MCF 10A (cell line): ENCODE measurements at places on chromosomes 13 and 19. TPM values are rescaled to one million over a fixed set of nuclear protein-coding genes. Genes with fewer than 3 reads are reported as not detected.

- peak; percentile 83 for DNase-seq
These were observed at the start of gene LRRC8E for GRCh38 chr19:7888145-7888825. TSS of gene LRRC8E (plus strand) at chr19:7888510. CDS start at chr19:7895604, 7,094 bp downstream.

GRCh38 chr13:106078191-106078590 lies 457.3 kb downstream of the EFNB2 start:
- DNase-seq, result no peak

DNA sequence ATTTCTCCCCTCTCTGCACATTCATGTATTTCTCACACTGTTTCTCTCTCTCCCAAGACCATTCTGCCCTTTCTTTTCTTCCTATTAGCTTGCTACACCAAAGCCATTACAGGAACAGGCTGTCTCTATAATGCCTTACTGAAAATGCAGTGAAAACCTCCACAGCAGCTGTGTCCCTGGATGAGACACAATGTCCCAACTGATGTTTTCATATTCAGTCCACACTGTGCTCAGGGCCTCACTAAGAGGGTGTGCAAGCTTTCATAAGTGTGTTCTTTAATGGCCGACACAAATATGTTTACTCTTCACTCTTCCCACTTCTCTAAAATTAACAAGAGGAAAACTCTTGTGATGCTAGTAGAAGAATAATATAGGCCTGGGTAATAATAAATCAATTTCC lies 163.4 kb downstream of the KCTD12 start:
- no peak for DNase-seq

- no peak for DNase-seq
These were observed 27.2 kb upstream of the ATP1A3 start for GRCh38 chr19:42021185-42021584.

- peak; percentile 39 for DNase-seq
These were observed 1213.1 kb downstream of the OLFM4 start for GRCh38 chr13:54241719-54242118.

DNA sequence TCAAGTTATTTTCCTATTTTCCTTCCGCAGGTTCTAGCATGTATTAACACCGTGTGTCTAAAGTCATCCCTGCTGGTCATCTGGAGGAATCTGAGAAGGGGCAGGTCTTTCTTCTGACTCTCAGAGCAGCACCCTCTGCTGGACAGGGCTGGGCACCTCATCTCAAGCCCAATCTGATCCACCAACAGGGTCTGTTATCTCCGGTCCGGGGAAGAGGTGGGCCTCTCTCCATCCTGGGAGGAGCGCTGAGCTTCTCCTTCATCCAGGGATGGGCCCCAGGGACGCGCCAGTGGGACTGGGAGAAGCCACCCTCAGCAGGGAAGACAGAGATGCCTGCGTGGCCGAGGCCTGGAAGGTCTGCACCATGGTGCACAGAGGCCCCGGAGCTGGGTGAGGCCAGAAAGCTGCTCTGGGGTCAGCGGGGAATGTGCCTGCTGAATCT lies 26.0 kb upstream of the ZNF331 start:
- peak; percentile 17 for DNase-seq

DNA sequence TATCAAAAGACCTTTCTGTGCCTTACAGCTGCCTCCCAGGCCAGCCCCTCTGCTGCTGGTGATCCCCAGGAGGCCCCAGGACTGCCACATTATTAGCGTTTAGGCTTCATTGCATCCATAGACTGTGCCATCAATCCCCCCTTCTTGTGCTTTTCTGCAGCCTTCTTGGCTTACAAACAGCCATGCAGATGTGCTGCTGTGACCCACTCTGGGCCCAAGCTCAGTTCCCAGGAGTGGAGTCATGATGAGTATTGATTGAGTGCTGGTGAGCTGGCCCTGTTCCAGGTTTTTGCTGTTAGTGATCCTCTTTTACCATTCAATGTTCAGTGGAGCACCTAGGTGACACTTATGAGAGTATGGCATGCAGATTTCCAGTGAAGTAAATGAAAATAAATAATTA lies 59.9 kb upstream of the SLAIN1 start:
- DNase-seq, result no peak

DNA sequence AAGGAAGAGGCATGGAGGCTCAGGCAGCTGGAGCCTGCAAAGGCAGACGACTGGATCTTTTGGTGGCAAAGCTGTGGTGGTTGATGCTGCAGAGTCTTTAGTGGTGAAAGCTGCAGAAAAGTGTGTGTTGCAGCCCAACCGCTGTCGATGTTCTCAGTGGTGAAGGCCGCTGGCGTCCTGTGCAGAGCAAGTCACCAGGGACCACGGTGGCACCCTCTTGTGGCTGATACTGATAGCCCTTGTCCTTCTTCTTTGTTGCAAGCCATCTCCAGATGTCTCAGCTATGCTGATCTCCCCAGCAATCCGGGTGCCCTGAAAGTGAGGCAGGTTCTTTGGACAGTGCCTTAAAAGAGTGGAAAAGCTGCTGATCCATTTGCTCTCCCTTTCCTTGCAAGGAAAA lies 610.9 kb upstream of the PCDH9 start:
- no peak for DNase-seq

GRCh38 chr19:38663957-38664502 lies 16.6 kb downstream of the ACTN4 start:
- DNase-seq, result no peak

- no peak for DNase-seq
These were observed 30.0 kb downstream of the CSNK1G2 start for GRCh38 chr19:1970806-1971502.

DNA sequence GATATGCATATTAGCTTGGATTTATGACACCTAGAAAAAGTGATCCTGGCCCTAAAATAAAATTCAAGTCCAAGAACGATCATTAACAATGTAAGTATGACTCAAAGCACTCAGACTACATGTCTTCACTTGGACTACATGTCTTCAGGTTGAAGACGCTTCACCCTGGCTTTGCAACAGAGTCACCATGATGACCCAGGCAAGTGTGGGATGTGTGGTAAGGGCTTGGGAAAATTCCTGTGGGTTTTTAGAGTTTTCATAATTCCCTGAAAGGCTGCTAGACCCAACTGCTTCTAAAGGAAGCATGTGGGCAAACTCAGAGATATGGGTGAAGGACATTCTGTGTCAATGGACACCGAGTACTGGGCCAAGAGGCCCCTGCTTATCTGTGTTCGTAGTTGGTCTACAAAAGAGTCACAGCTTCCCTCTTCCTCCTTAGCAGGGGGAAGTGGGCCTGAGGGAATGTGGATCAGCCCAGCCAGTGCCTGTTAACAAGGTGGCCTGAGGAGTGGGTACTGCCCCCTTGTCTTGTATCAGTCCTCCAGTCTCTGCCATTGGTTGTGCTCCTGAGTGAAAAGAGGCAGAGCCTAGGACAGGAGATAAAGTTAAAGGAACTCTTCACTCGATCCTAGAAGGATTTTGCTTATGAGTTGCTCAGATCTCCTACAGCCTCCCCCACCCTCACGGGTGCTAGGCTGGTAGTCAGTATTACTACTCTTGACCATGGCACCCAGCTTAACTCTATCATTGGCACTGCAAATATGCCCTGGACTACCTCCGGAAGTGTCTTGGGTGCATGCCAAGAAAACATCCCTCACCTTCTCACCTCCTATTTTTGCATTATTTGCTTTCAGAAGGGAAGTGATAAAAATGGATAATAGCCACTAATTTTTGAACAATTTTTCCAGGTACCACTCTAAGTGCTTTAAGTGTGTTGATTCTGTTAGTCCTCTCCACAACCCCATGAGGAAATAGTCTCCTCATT lies 406.3 kb downstream of the COG6 start:
- peak; percentile 68 for DNase-seq

- peak; percentile 85 for DNase-seq
These were observed 20.3 kb upstream of the TRIM13 start for GRCh38 chr13:49976314-49977258.

- DNase-seq, result no peak
These were observed 7.2 kb upstream of the SERTM1 start for GRCh38 chr13:36666477-36667229.

The CADM4 gene
- total RNA-seq, result 3.2 and 3.8 TPM in 2 replicates

The SIGLEC5 gene
- not detected in 2 replicates for total RNA-seq

The PSPN gene
- 1.1 and 1.9 TPM in 2 replicates for total RNA-seq

The KLK3 gene
- not detected in 2 replicates for total RNA-seq

The COX7A1 gene
- not detected in 2 replicates for total RNA-seq

The DIAPH3 gene
- 21.2 and 34.7 TPM in 2 replicates for total RNA-seq

The GPR12 gene
- total RNA-seq, result not detected in 2 replicates
